ENCODE measurements at places on chromosomes 6 and 20. TPM values are rescaled to one million over a fixed set of nuclear protein-coding genes. Genes with fewer than 3 reads are reported as not detected.
A peak's percentile ranks its signal among the peaks of the same experiment; 100 is the strongest.

DPPA5 gene
- total RNA-seq, result not detected

THBD gene
- total RNA-seq, result 0.06 TPM

CALHM4 gene
- total RNA-seq, result not detected

SLC17A3 gene
- total RNA-seq, result not detected

SIRPB2 gene
- total RNA-seq, result not detected

PXMP4 gene
- 6.1 TPM for total RNA-seq

MATN4 gene
- 0.06 TPM for total RNA-seq

DNA sequence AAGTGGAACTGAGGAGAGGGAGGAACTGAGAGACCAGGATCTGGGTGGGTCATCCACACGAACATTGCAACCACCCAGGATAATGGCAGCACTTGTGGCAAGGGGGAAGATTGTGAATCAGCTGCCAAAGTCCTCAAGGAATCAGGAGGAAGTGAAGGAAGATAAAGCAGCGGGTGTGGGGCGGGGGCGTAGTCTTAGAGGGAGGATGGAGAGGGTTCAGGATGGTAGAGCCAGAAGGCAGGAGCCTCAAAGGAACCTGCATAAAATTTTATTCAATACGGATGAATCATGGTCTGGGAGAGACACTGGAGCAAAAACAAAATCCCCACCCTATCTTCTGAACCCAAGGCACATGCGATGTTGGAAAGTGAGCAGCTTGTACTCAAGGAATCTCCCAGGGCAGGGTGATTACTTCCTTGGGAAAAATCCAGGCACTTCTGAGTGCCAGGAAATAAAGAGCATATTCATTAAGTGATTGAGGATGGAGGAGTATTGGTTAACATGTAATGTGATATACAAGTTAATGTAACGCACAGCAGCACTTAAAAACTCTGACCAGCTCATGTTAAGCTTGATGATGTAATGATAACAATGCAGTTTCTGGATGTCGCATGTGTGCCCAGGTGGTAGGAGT lies 82.0 kb upstream of the B3GAT2 start:
- no peak overlapping the region for H3K4me3 ChIP-seq
- no peaks in the 10 kb centered on the region for H3K27me3 ChIP-seq
- H3K4me1 ChIP-seq, result peaks cover 14% of the 10 kb centered on the region
- DNase-seq, result no peak
- H3K27ac ChIP-seq, result no peak overlapping the region

GRCh38 chr6:142361779-142362750 lies 60.3 kb downstream of the ADGRG6 start:
- no peak for DNase-seq
- H3K4me1 ChIP-seq, result no peaks in the 10 kb centered on the region

DNA sequence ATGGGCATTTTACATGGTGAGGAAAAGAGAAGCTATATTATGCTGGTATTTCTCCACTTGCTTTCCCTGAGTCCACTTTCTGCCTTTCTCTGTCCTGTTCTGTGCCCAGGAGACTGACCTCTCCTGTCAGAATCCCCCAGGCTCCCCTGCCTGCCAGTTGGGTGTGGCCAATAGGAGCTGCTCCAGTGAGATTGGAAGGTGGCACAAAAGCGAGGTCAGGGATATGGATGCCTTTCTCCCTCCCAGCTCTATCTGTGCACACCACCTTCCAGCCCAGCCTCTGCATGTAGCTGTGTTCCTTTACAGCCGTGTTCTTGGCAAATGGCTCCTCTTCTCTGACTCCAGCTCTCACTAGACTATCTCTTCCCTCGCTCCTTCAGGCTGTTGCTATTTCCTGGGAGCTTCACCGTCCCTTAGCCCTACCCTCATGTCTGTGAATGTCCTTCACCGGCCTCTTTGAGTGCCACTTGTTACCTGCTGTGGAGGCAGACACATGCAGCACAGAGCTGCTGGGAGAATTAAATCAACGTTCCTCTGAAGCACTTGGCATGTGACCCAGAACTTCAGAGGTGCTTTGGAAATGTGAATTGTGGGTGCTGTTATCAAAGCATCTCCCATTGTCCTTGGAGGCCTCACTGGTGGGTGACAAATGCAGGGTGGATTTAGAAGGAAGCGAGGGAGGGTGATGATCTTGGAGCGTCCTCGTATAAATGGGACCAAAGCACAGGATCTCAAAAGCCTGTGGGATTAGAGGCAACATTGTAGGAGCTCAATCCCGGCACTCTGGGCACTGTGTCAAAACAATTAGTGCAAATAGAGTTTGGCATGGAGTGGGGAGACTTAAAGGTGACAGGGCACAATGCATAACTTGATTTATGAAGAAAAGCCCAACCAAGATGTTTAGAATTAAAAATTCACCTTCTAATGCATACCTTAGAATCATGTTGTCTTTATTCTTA lies 28.9 kb upstream of the RALGAPA2 start:
- no peak overlapping the region for H3K4me3 ChIP-seq
- no peak overlapping the region for H3K27ac ChIP-seq
- peaks cover 27% of the 10 kb centered on the region for H3K4me1 ChIP-seq
- no peaks in the 10 kb centered on the region for H3K36me3 ChIP-seq

DNA sequence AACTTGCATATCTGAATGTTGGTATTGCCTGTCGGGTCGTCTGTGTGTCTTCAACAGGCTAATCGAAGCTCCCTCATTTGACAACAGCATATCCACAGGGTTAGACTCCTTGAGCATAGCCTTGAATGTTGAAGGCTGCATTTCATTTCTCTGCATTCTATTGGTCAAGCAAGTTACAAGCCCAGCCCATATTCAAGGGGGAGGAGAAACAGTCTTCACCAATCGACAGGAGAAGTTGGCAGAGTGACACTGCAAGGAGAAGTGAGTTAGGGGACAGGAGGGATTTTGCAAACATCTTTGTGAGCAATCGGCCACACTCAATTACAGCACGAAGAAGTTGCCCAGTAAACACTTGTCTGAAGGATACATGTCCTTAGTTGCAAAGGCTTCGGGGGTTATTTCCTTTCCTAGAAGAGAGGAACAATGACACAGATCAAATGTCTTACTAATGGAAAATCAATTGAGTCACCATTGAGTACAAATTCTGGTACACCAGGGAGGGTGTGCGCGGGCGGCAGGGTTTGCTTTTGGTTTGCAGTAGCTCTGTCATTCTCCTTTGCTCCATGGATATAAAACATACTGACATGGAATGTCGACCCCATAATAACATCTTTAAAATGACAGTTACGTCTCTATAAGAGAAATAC lies 60.6 kb upstream of the NT5E start:
- DNase-seq, result no peak
- no peaks in the 10 kb centered on the region for H3K4me1 ChIP-seq
- H3K27me3 ChIP-seq, result no peaks in the 10 kb centered on the region

GRCh38 chr6:33433544-33434191 lies 13.8 kb downstream of the SYNGAP1 start:
- H3K27me3 ChIP-seq, result no peaks in the 10 kb centered on the region
- H3K4me3 ChIP-seq, result peak overlapping the region; percentile 52
- peaks cover 53% of the 10 kb centered on the region for H3K4me1 ChIP-seq
- H3K27ac ChIP-seq, result peak overlapping the region; percentile 82

DNA sequence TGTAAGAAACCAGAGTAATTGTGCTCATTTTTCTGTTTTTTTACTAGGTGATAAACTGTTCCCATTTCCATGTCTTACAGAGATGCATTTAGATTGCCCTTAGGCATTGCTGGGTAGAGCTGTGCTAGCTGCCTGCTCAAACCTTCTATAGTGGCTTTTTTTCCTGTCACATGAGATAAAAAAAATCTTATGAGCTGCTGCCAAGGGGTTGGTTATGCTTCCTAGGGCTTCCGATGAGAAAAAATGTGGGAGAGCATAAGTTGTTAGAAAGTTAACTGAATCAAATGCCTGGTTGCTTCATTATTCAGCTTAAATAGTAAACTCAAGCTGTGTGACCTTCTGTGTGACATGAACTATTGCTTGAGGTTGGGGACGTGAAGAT lies 50.0 kb upstream of the NOX3 start:
- DNase-seq, result no peak
- no peak overlapping the region for H3K4me3 ChIP-seq
- no peak overlapping the region for H3K27ac ChIP-seq
- no peaks in the 10 kb centered on the region for H3K27me3 ChIP-seq
- no peaks in the 10 kb centered on the region for H3K36me3 ChIP-seq

GRCh38 chr6:20115246-20115980 lies 96.9 kb downstream of the MBOAT1 start:
- DNase-seq, result no peak
- no peaks in the 10 kb centered on the region for H3K27me3 ChIP-seq
- no peaks in the 10 kb centered on the region for H3K36me3 ChIP-seq
- H3K4me3 ChIP-seq, result no peak overlapping the region

GRCh38 chr6:79750806-79751205 lies 119.7 kb downstream of the SH3BGRL2 start:
- H3K4me3 ChIP-seq, result no peak overlapping the region
- no peaks in the 10 kb centered on the region for H3K36me3 ChIP-seq
- peaks cover 20% of the 10 kb centered on the region for H3K4me1 ChIP-seq
- no peak overlapping the region for H3K27ac ChIP-seq
- peak; percentile 64 for DNase-seq

GRCh38 chr6:118968416-118968815 lies 33.5 kb upstream of the MCM9 start:
- no peaks in the 10 kb centered on the region for H3K36me3 ChIP-seq
- no peaks in the 10 kb centered on the region for H3K4me1 ChIP-seq
- no peak overlapping the region for H3K4me3 ChIP-seq
- DNase-seq, result peak; percentile 44

DNA sequence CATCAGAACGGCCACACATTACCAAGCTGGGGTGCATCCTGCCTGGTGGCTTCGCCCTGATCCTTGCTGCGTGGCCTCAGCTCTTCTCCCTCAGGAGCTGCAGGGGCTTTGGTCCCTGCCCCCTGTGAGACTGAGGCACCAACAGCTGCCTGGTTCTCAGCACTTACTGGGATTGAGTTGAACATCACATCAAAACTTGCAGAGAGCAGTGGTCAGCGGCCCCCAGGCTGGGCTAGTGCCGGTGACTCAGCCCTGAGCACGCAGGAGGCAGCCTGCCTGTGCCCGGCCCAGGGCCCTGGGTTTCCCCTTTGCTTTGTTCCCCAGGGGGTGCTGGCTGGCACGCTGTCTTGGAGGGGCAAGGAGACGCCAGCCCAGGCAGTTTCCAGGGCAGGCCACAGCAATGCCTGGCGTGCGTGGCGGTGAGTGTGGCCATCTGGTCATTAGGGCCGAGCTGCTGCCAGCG lies 63.3 kb downstream of the DLL1 start:
- no peaks in the 10 kb centered on the region for H3K27me3 ChIP-seq
- H3K36me3 ChIP-seq, result no peaks in the 10 kb centered on the region
- H3K27ac ChIP-seq, result no peak overlapping the region
- H3K4me3 ChIP-seq, result no peak overlapping the region
- H3K4me1 ChIP-seq, result peaks cover 36% of the 10 kb centered on the region
- DNase-seq, result no peak

All from neural progenitor cell (in vitro differentiated cells).